ENCODE measurements at places on chromosomes 1 and 21. TPM values are rescaled to one million over a fixed set of nuclear protein-coding genes. Genes with fewer than 3 reads are reported as not detected.

Gene LEMD1
- 10.4 TPM for total RNA-seq

Gene RSRP1
- total RNA-seq: 76.7 TPM

Gene RAVER2
- total RNA-seq: 8.2 TPM

Gene MINDY1
- total RNA-seq: 11.6 TPM

Gene TMOD4
- not detected for total RNA-seq
